ENCODE measurements at places on chromosomes 5 and 9.

DNA sequence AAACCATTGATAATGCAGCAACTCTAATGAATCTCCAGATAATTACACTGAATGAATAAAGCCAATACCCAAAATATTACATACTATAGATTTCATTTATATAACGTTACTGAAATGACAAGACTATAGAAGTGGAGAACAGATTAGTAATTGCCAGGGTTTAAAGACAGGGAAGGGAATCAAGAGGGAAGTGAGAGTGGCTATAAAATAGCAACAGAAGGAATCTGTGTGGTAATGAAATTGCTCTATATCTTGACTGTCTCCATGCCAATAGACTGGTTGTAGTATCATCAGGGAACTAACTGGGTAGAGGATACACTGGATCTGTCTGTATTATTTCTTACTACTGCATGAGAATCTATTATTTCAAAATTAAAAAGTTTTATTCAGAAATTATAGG lies 396.5 kb upstream of the RPS23 start:
- DNase-seq: no peak

- no peak for DNase-seq
These were observed at the start of gene PRR7 for GRCh38 chr5:177446200-177447065. Gene PRR7 (plus strand): TSS chr5:177446814. CDS start chr5:177455068, 8,254 bp downstream.

GRCh38 chr5:10801931-10802666 lies 41.1 kb upstream of the DAP start:
- no peak for DNase-seq

GRCh38 chr9:4159696-4160095 lies 140.2 kb downstream of the GLIS3 start:
- DNase-seq: no peak

- DNase-seq: no peak
These were observed 116.4 kb downstream of the GADD45G start for GRCh38 chr9:89721176-89721700.

DNA sequence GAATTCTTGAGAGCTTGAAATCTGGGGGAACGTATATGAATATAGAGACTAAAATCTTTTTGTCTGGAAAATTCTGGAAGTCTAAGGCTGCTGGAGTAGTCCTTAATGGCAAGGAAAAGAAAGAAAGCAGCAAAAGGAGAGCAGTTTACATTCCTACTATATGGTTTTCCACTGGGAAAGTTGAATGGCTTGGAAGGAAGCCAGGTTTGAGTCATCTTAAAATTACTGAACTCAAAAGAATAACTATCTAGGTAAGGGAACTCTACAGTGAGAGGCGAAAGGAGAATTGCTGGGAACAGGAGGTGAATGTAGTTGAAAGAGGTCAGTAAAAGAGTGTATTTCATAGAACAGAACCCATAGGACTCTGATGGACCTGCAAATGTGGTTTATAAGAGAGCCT lies 258.1 kb upstream of the EDIL3 start:
- peak; percentile 35 for DNase-seq

- no peak for DNase-seq
These were observed 36.9 kb upstream of the EXOC3 start for GRCh38 chr5:406041-406440.

DNA sequence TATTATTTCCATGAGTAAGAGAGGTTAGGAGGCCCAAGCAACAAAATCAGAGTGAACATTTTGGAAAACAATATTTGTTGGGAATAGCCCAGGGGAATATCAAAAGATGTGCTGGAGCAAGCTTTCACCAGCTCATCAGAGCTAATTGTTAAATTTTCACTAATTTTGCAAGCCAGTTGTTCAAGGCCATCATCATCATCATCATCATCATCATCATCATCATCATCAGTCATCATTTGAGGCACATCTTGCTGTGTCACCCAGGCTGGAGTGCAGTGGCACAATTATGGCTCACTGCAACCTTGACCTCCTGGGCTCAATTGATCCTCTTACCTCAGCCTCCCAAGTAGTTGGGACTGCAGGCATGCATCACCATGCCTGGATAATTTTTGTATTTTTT lies 350.5 kb upstream of the MEF2C start:
- DNase-seq: no peak

- DNase-seq: no peak
These were observed 14.1 kb downstream of the UCK1 start for GRCh38 chr9:131516930-131517329.

DNA sequence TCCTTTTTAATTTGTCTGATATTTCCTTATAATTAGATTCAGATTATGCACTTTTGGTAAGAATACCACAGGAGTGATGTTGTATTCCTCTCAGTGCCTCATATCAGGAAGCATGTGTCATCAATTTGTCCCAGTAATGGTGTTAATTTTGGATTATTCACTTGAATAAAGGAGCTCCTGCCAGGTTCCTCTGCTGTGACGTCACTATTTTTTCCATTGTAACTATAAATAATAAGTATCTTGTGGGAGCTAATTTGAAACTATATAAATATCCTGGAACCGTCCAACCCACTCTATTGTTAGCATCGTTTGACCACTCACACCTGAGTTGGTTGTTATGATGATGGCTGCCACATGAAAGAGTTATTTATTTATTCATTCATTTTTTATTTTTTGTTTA lies 107.9 kb downstream of the INVS start:
- no peak for DNase-seq

- no peak for DNase-seq
These were observed 38.9 kb downstream of the COL5A1 start for GRCh38 chr9:134680393-134681060.

DNA sequence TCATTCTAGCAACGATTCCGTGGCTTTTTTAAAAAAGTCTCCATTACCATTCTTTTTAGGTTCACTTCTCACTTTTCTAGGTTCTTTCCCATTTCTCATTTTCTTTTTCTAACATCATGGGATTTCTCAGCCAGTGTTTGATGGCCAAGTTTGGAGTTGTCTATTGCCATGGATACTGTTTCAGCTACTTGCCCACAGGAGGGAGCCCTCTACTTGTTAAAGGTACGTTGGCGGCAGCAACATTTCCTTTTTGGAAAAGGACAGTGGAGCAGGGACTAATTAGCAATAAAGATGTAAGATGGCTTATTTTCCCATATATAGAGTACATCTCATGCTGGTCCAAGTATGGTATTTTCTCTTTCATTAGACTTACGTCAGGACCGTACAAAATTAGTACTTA lies 2257.5 kb upstream of the C9orf72 start:
- no peak for DNase-seq

- no peak for DNase-seq
These were observed 30.6 kb downstream of the OTULIN start for GRCh38 chr5:14695152-14695551.

GRCh38 chr5:105872569-105873270 lies 1798.0 kb downstream of the EFNA5 start:
- no peak for DNase-seq

GRCh38 chr9:27347889-27348288 lies 50.9 kb upstream of the EQTN start:
- DNase-seq: no peak

DNA sequence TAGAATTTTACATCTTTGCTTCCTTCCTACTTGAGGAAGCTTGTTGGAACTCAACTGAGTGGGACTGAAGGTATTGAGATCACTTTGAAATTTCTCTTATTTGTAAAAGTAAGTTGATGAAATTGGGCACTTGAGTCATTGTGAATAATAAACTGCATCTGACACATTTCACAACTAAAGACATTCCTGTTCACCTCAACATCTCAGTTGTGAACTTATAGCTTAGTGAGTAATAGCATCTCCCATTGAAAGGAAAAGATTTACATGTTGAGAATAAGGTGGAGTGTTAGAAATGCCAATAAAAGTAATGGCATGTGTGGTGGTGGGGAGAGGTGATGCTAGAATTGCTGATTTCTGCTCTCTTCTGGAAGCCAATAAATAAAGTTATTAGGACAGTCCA lies 145.0 kb downstream of the SLC24A2 start:
- no peak for DNase-seq

GRCh38 chr9:117437283-117437682 lies 22.4 kb upstream of the ASTN2 start:
- DNase-seq: no peak
